ENCODE measurements at places on chromosomes 13 and 19.

GRCh38 chr19:4362101-4362828, 18.9 kb downstream of the MPND start:
- no peak for DNase-seq

DNA sequence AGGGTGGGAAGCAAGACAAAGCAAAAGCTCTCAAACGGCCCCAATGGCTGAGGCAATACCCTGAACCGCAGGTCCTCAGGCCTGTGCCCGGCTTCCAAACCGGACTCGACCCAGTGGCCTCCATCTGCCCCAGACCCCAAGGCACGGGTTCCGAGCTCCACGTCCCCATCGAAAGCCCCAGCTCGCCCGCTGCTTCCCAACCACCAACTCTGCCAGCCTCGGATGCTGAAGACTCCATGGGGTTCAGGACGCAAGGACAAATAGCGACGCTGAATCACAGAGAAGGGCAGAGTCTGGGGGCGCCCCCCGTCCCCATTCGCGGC, 559 bp downstream of the POLR2E start:
- DNase-seq, result no peak

DNA sequence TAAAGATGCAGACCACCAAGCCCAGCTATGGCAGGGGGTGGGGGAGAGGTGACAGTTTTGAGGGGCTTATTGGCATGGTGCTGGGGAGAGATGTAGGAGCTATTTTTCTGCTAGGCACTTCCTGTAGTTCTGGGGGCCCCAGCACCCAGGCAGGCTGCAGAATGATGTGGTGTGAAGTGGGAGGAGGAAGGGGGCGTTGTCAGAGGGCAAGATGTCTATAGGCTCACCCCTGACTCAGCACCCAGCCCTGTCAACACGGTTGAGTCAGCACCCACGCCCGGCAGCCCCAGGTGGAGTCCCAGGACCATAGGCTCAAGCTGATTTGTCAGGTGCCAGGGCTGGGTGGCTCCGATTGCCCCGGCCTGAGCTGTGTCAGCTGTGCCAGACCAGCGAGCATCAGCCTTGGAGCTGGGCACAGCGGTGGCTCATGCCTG, 5.8 kb downstream of the KLF2 start:
- DNase-seq, result peak; percentile 66

DNA sequence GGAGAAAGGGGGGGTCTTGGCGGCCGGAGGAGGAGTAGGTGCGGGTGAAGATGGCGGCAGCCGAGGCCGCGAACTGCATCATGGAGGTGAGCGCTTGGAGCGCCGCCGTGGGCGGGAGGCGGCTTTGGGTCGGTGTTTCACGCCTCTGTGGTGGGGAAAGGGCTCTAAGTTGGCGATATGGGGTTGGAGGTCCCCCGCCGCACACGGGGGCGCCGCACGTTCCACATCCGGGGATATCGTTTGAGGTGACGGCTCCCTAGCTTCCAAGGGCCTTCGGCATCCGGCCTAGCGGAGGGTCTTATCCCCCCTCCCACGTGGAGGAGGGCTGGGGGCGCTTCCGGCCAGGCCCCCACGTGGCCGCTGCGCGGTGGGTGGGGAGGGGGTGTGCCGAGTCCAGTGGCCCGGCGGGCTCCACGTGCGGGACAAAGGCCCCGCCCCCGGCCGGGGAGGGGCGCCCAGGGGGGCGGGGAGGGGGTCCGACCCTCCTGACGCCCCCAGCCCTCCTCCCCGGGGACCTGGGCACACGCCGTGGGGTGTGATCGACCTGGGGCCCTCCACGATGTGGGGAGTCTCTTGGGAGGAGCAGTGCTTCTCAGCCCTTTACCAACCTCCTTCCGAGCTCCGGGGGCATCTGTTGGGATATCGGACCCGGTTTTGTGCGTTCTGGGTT, at the start of gene PRMT1:
Gene PRMT1 (plus strand): TSS at position 41 of the 670 bp plus-strand sequence. CDS start 10 bp downstream, at position 51.
- no peak for DNase-seq

DNA sequence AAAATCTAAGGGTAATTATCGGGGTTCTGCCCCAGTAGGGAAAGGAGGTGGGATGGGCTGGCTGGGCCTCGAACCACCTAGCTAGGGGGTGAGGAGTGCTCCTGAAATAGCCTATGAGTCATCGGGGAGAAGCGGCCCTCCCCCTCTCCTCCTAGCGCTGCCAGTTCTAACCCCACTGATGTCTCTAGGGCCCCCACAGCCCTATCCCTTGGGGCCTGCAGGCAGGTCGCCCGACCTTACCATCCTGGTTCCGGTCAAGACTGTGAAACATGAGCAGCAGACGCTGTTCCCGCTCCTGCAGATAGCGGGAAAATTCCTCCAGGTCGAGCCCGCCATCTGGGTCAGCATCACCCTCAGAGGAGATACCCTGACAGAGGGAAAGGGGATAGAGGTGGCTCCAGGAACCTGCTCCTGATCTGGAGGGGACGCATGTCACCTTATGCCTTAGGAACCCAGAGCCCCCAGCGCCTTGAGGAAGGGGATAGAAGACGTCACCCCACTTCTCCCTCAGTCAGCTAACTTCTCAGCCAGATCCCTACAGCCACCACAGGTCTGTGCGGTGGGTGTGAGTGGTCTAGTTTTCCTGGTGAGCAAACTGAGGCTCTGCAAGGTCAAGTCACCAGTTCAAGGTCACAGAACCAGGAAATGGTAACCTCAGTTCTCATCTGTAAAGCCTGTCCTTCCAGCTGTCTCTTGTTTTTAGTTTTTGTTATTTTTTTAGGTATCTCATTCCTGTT, 1.5 kb downstream of the SLC25A23 start:
- no peak for DNase-seq

- DNase-seq, result peak; percentile 37
Observed at GRCh38 chr19:40974633-40975037, 16.4 kb upstream of the CYP2B6 start.

- DNase-seq, result no peak
Observed at GRCh38 chr19:50658441-50659317, 9.4 kb downstream of the C19orf81 start.

DNA sequence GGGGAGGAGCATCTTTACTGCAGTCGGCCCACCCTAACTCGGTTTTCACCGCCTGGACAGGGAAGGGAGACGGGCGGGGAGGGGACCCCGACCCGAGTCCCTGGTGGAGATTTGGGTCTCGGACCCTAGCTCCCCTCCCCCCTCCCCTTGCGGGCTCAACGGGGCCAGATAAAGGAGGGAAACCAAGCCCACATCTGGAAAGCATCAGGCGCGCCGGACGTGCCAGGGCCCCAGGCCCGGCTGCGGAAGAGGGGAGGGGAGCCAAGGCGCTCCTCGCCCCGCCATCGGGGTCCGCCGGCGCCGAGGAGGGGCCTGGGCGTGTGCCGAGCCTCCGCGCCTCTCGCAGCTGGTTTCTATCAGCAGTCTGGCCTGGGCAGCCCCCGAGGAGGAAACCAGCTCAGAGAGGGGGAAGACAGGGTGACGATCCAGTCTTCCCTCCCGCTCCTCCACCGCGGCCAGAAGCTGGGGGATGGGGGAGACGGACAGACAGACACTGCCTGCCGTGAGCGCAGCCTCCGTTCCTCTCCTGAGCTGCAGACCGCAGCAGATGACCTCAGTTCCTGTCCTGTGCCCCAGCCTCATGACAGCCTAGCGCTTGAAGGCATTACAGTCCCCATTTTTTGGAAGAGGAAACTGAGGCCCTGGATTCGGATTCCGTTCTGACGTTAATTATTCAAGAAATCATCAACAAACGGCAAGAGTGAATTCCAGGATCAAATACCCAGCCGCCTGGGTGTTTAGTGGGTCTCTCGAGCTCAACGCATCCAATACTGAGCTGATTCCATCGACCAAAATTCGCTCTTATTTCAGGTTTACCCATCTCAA, 3.6 kb upstream of the GNG8 start:
- DNase-seq, result no peak

GRCh38 chr13:109738298-109738746, 48.1 kb downstream of the IRS2 start:
- DNase-seq, result no peak

GRCh38 chr13:43894438-43894837, 14.7 kb downstream of the LACC1 start:
- DNase-seq, result no peak

DNA sequence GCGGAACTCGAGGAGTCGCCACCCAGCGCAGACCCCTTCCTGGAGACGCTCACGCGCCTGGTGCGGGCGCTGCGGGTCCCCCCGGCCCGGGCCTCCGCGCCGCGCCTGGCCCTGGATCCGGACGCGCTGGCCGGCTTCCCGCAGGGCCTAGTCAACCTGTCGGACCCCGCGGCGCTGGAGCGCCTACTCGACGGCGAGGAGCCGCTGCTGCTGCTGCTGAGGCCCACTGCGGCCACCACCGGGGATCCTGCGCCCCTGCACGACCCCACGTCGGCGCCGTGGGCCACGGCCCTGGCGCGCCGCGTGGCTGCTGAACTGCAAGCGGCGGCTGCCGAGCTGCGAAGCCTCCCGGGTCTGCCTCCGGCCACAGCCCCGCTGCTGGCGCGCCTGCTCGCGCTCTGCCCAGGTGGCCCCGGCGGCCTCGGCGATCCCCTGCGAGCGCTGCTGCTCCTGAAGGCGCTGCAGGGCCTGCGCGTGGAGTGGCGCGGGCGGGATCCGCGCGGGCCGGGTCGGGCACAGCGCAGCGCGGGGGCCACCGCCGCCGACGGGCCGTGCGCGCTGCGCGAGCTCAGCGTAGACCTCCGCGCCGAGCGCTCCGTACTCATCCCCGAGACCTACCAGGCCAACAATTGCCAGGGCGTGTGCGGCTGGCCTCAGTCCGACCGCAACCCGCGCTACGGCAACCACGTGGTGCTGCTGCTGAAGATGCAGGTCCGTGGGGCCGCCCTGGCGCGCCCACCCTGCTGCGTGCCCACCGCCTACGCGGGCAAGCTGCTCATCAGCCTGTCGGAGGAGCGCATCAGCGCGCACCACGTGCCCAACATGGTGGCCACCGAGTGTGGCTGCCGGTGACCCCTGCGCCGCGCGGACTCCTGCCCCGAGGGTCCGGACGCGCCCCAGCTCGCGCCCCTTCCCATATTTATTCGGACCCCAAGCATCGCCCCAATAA, 2.3 kb downstream of the AMH start:
- DNase-seq, result no peak

DNA sequence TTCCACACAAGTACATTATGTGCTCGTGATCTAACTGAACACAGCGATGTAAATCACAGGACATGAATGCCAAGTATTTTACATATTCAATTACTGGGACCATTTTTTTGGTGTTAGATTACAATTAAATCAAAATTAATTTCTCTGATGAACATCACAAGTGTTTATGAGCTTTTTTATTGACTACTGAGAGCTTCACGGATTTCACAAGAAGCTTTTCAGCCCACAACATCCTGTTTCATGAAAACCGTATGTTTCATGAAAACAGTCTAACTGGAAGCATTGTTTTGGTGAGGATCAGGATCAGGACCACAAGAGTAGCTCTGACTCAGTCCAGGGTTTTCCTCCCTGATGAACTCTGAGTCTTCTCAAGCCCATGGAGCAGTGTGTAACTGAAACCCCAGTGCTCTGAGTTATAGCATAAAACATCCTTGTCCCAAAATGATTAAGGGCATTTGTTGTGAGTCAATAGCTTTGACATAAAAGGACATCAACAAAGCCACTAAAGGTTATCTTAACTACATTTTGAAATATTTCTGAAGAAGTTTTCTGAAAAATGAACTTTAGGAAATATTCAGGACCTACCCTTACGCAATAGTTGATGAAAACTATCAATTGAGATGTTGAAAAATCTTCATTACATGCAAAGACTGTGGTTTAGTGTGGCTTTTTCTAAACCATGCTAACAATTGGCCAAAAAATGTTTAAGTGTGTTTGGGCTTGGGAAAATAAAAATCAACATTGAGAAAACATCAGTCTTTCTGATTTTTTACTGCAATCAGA, 49.3 kb downstream of the UFM1 start:
- DNase-seq, result no peak

- DNase-seq, result no peak
Observed at GRCh38 chr19:56162258-56162657, 13.6 kb upstream of the GALP start.

- no peak for DNase-seq
Observed at GRCh38 chr13:44359983-44360375, 13.6 kb upstream of the SERP2 start.

GRCh38 chr13:95643936-95644598, 439 bp downstream of the DZIP1 start:
- peak; percentile 32 for DNase-seq

DNA sequence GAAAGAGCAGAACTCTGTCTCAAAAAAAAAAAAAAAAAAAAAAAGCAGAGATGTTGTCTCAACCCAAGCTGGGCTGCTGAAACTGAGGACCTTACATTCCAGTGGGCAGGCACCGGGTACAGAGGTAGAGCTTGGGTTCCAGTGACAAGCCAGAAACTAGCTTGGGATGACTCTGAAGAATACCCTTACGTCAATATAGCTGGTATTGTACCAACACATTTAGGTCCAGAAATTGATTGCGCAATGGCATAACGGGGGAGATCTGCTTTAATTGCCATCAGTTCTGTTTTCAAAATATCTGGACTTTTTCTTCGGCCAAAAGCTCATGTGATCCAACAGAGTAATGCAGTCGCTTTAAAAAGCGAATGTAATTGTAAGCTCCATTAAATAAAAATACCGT, 103.1 kb upstream of the UBL3 start:
- DNase-seq, result no peak

All from GM12891 (cell line).